ENCODE measurements at places on chromosomes 6 and 20.

DNA sequence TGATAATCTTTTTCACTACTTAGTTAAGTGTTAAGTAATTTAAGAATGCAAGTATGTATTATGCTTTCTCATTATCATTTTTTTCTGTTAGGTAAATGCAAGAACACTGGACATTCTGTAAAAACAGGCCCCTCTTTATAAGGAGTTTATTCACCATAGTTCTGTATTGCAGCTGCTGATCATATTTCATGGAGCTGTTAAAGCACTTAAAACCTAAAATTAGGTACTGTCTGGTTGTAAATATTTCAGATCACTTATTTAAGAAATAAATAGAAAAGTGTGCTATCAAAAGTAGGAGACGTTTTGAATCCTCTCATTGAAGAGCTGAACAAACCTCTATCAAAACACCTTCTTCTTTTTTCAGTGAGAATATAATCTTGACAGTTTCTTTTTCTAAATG lies 3.9 kb downstream of the EYA4 start:
- DNase-seq: no peak

GRCh38 chr20:42461965-42462593 lies 727.6 kb downstream of the PTPRT start:
- no peak for DNase-seq

DNA sequence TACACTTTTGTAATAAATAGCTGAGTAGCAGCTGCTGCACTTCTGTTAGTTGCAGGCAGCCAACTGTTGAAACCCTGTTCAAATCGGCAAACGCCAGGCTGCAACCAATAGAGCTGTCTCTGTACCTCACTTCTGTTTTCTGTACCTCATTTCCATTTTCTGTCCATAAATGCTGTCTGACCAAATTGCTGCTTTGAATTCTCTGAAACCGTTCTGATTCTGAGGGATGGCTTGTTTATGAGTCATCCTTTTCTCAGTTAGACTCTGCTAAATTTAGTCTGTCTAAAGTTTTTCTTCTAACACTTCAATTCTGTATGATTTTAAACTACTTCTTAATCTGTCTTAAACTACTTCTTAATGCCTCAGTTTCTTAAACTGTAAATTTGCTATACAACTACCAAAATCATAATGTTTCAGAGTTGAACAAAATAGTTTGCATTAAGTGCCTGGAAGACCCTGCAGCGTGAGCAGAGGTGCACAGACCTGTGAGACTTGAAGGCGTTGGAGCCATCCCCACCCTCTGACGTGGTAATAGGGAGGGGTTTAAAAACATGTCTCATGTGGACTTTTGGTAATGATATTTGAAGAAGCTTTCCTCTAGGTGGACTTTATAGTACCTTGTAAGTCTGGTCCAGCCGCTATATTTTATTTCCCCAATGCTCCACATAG lies 9.6 kb downstream of the BTNL2 start:
- DNase-seq: no peak

GRCh38 chr20:13220194-13220903 lies 725 bp upstream of the ISM1 start:
- no peak for DNase-seq

- DNase-seq: no peak
Measured at GRCh38 chr6:107355659-107356058, 103.7 kb downstream of the PDSS2 start.

DNA sequence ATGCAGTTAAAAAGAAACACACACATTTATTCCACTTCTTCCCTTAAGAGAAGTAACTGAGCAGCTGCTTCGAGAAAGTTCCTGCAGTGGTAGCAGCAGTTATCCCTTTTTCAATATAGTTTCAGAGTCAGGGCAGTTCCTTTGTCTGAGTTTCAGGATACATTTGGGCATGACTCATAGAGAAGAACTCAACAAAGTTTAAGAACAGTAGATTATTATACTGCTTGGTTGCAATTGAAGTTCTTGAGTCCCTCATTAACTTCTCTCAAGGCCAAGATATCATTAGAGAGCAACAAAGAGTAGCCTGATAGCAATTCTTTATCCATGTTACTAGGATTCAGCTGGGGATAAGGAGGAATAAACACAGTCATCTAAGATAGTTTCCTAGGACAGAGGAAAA lies 54.4 kb downstream of the TPD52L1 start:
- no peak for DNase-seq

- DNase-seq: no peak
Measured at GRCh38 chr6:11384531-11385309, 152.3 kb upstream of the NEDD9 start.

DNA sequence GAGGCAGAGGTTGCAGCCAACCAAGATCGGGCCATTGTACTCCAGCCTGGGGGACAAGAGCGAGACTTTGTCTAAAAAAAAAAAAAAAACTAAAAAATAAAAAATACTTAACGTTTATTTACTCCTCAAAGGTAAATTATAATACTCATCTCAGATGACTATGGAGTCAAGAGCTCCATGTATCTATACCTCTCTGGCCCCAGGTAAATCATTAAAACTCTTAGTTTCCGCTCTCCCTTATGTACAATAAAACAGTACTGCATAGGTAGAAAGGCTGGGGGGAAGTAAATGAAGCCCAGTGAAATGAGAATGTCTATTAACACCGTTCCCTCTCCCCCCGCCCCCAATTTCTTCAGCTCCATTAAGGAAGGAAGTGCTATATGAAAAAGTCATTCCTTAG lies 1.2 kb downstream of the SRSF12 start:
- no peak for DNase-seq

DNA sequence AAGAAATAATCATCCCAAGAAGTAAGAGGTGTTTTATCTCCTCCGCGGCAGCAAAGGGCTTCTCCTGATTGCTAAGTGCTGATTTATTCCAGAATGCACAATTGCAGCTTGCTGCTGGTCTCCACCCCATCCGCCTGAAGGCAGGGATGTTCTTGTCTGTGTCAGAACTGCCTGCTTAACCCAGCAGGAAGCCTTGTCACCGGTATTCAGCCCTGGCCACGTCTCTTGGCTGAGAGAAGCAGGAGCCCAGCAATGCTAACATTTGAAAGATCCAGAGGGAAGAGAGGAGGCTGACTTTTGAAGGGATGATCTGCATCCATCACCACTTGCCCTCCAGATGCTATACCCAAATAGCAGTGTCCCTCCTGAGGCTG lies 4.2 kb downstream of the SCML4 start:
- DNase-seq: no peak

DNA sequence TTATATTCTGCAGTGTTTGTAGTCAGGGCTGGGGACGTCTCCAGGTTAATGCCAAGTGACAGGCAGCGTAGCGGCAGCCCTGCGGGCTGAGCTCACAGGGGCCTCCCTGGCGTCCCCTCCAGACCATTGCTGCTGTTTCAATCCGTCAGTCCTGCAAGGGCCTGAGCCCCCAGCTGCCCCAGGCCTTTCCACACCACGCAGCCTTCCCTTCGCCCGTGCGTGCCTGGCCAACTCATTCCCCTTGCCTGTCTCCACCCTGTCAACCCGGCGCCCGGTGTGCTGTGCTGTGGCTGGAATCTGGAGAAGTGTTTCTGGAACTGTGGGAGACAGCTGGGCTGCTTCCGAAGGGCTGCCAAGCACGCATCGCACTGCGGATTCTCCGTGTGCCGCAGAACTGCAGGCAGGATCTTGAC lies 11.9 kb downstream of the BHLHE23 start:
- DNase-seq: no peak

DNA sequence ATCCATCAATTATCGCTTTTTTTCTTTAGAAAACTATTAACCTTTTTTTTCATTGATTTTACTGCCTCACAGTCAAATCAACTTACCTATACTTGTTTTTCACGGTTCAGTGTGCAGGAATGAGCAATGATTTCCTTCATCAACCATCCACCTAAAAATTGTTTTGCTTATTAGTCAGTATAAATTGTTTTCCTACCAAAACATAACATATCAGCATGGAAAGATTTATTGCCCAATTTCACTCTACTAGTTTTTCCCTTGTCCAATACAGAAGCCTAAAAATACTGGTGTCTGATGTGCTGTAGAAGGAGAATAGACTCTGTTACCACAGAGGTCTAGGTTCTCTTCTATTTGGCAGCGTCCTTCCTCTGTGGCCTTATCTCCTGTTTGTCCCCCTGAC lies 558.2 kb upstream of the CITED2 start:
- DNase-seq: no peak

- DNase-seq: no peak
Measured at GRCh38 chr6:108732091-108732870, 115.9 kb upstream of the ARMC2 start.

GRCh38 chr20:40683221-40683893 lies 5.7 kb downstream of the MAFB start:
- DNase-seq: no peak

- DNase-seq: no peak
Measured at GRCh38 chr6:144415835-144416237, 130.7 kb downstream of the UTRN start.

- no peak for DNase-seq
Measured at GRCh38 chr6:78829407-78829806, 37.9 kb upstream of the IRAK1BP1 start.

DNA sequence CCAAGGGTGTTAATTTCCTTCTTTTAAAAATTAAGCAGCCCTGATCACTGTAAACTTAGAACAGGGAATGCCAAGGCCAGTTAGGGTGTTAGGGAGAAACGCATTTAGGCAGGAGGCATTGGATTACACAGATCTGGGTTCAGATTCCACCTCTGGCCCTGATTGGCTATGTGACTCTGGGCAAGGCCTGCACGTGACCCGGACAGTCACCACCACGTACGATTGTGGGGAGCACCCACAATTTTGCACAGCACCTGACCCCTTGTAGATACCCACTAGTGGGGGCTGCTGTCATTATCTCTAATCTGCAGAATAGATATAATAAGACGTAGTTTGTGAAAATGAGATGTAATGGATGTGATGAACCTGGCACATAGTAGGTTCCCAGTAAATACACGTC lies 59.5 kb upstream of the ZNFX1 start:
- no peak for DNase-seq

GRCh38 chr6:13593103-13593502 lies 18.7 kb downstream of the SIRT5 start:
- no peak for DNase-seq

GRCh38 chr6:156502969-156503504 lies 274.1 kb upstream of the ARID1B start:
- no peak for DNase-seq

DNA sequence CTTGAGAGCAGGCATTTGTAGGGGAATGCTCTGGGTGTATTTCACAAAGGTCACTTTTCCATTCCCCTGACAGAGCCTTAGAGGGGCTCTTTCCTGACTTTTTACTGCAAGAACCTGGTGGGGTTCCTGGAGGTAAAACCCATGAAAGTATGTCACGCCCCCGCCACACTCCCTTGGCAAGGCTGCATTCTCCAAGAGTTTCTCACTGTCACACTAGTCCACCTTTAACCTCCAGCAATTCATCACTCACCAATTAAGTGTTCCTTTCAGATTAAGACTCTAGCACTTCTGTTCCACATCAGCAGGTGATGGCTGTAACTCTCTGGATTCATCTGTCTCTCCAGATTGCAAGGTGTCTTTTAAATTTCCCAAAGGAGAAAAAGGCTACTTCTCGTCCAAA lies 32.7 kb upstream of the NKX2-4 start:
- DNase-seq: no peak

- no peak for DNase-seq
Measured at GRCh38 chr6:140437619-140438345, 1063.3 kb upstream of the CITED2 start.

DNA sequence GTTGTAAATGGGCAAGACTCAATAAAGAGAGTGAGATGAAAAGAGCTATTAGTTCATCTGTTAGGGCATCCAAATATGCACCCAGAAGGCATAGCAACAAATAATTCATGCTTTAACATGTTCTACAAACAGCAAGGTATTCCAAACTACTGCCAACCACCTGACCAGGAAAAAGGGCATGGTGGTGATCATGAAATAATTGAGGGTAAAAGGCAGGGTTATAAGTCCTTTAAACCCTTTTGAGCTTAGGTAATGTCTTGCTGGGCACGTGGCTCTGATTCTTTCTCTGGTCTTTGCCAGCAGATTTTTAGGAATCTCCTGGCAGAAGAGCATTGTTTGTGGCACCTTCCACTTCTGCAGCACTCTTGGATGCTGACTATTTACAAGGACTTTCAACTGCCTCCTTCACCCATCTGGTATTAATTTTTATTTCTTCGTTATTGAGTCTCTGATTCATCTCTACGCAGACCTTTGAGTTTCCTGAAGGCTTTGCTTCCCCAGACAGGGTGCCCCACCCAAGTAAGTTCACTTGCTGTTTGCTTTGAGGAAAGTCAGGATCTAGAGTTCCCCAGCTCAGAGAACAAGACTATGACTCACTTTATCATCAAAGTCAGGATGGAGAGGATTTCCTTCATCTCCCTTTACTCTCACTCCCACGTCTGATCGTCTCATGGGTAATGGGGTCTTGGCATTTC lies 83.4 kb upstream of the NEDD9 start:
- no peak for DNase-seq

- DNase-seq: no peak
Measured at GRCh38 chr6:108598305-108598863, 37.7 kb downstream of the FOXO3 start.

DNA sequence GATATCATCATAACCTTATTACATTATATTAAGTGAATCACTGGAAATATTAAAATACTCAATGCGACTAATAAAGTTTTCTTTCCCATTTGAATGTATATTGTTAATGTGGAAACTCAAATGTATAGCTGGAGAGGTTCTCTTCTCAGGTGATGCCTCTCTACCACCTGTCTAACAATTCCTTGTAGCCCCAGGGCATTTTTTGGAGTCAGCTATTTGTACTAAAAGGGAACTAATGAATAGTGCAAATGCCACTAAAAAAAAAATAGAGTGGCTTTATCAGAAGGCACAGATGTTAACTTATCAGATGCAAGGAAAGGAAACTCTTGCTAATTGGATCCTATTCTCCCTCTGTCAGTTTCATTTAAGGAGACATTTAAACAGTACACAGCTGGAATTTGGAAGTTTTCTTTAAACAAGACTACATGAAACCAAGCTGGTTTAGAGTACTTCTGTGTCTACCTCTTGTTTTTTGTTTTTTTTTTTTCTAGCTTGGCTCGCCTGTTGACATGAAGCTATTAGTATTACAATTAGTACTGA lies 897.0 kb upstream of the SLC35B3 start:
- no peak for DNase-seq

Measured in stimulated activated CD4-positive, alpha-beta T cell treated with anti-CD3 and anti-CD28 coated beads, Interleukin-15, amount 100 ng/mL, for 1 hour (primary cell).